AG10803 (cell line): ENCODE measurements at places on chromosomes 16 and 17.

DNA sequence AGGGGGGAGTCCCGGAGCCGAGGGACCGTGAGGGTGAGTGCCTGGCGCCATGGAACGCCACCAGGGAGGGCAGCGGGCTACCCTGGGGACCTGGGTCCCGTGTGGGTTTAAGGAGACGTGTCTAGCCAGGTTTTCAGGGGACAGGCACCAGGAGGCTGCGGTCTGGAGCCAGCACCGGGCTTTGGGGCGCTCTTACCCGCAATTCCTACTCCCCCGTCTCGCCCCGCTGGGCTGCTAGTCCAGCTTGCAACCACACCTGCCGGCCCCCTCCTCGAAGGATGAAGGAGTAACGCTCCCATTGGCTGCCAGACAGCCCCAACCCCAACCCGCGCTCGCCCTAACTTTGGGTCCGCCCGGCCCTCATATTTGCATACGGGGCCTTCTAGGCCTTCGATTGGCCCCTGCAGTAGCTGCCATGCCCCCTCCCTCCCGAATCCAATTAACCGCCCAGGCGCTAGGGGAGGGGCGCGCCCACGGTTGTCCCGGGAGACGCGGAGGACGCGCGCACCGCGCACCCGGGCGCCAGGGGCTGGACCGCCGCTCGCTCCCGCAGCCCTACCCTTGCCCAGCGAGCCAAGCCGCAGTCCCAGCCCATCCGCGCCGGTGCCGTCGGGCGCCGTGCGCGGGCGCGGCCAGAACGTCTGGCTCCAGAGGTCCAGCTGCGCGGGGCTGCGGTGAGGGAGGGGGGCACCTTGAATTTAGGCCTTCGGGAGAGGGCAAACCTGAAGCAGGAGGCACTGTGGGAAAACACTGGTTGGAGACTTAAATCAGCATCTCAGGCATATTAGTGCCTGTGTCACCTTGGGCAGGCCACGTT lies at the start of gene TTLL6:
TTLL6 (minus strand) TSS at position 456 of the 817 bp plus-strand sequence; CDS start at position 299, 157 bp downstream.
- peak; percentile 52 for DNase-seq

DNA sequence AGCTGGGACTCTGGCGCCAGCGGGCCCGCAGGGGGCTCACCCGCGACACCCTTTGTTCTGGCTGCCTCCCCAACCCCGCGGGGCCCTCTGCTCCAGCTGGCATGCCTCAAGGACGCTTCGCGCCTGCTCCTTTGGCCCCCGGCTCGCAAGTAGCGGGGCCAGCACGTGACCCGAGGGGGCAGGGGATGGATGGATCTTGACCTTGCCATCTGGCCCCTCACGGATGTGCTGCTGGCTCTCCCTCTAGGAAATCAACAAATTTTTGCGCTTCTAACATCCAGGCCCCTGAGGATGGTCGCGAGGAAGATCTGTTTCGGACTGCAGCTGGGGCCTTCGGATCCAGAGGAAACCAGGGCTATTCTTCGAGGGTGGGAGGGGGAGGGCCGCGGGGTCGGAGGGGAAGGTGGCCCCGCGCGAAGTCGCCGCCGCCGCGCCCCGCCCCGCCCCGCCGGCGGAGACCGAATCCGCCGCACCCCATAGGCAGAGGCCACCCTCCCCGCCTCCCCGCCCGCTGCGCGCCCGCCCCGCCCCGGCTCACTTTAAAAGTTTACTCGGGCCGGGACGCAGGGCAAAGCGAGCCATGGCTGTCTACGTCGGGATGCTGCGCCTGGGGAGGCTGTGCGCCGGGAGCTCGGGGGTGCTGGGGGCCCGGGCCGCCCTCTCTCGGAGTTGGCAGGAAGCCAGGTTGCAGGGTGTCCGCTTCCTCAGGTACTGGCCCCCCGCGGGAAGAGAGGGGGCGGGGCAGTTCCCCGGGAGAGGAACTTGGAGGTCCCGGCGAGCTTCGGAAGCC lies at the start of gene ACSF2:
ACSF2 (plus strand) TSS at position 537 of the 790 bp plus-strand sequence; CDS start at position 581, 44 bp downstream.
- peak; percentile 49 for DNase-seq

- peak; percentile 83 for DNase-seq
Measured at GRCh38 chr16:29825145-29826044, 5.1 kb downstream of the MVP start.

- DNase-seq, result peak; percentile 93
Measured at GRCh38 chr16:4392382-4393239, 21.0 kb downstream of the VASN start.

- DNase-seq, result no peak
Measured at GRCh38 chr16:19659554-19659953, 58.5 kb downstream of the KNOP1 start.

GRCh38 chr17:49798182-49798581 lies 9.7 kb downstream of the KAT7 start:
- DNase-seq, result no peak
